ACHN (cell line): ENCODE measurements at places on chromosomes 1 and 21.

- no peak for DNase-seq
Observed at GRCh38 chr1:185279571-185279970, 37.5 kb downstream of the IVNS1ABP start.

GRCh38 chr1:61519631-61520030 lies 205.3 kb downstream of the TM2D1 start:
- DNase-seq = no peak

- DNase-seq = no peak
Observed at GRCh38 chr1:9883585-9884449, 26.3 kb downstream of the CTNNBIP1 start.

DNA sequence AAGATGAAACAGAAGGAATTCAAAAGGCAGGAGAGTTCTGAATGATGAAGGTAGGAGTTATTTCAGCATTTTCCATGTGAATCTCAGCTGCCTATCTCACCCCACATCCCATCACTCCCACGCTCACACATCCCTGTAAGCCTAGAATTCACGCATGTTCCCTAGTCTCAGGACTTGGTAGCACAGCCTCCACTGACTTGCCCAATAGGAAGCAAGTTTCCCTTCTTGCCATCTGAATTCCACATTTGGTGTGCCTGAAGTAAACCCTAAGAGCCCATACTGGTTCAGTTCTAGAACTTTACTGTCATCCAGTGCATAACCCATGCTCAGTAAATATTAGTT lies 56.6 kb downstream of the STYXL2 start:
- DNase-seq = no peak

GRCh38 chr1:31848381-31848897 lies 32.6 kb upstream of the SPOCD1 start:
- DNase-seq = no peak

- DNase-seq = no peak
Observed at GRCh38 chr21:45378258-45378966, 26.6 kb upstream of the COL18A1 start.

GRCh38 chr1:247107694-247108093 lies 3.5 kb upstream of the ZNF669 start:
- no peak for DNase-seq

DNA sequence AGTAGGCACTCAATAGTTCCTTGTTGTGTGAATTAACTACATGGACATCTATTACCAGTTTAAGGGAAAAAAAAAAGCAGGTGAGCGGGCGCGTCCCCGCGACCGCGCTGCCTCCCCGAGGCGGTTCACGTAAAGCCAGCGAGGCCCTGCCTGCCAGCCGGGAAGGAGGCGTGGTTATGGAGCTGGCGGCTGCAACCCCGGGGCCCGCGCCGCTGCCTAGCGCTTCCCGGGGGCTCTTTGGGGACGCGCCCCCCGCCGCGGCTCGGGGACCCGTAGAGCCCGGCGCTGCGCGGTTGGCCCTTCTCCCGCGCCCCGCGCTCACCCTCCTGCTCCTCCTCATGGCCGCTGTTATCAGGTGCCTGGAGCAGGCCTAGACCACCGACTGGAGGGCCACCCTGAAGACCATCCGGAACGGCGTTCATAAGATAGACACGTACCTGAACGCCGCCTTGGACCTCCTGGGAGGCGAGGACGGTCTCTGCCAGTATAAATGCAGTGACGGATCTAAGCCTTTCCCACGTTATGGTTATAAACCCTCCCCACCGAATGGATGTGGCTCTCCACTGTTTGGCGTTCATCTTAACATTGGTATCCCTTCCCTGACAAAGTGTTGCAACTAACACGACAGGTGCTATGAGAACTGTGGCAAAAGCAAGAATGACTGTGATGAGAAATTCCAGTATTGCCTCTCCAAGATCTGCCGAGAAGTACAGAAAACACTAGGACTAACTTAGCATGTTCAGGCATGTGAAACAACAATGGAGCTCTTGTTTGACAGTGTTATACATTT lies 2.6 kb upstream of the CC2D1B start:
- peak; percentile 64 for DNase-seq

GRCh38 chr1:62628506-62628905 lies 31.2 kb downstream of the ANGPTL3 start:
- DNase-seq = no peak

GRCh38 chr1:237154157-237154556 lies 112.2 kb downstream of the RYR2 start:
- DNase-seq = no peak

GRCh38 chr1:36925251-36925650 lies 109.1 kb downstream of the GRIK3 start:
- no peak for DNase-seq

DNA sequence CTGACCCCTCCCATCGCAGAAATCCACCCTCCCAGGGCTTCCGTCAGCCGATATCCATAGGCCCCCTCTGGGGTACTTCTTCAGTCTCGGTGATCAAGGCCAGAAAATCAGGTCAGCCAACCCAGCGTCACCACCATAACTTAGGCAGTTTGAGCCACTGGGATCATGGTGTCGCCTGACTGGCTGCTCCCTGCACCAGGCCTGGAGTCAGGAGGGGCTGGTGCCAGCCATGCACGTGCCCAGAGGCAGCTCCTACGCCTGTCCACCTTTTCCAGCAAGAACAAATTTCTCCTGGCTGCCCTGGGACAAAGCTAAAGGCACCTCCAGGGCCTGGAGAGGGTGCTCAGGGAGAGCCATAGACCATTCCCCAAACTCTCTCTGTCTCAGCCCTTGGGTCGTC lies 4.8 kb upstream of the CTRC start:
- no peak for DNase-seq

DNA sequence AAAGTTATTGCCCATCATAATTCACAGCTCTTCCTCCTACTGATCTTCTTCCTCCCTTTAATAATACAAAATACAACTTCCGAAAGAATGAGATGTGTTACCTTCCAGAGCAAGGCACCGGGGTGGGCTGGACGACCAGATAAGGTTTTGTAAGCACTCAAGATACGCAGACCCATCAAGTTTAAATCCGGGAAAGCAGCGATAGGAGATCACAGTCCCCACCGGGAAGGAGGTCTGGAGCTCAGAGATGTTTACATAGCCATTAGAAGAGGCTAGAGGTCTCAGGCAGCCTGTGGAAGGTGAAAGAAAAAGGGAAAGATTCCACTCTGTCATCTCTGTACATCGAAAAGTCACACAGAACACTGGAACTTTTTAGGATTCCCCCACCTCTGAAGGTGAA lies 99.4 kb downstream of the SUSD4 start:
- no peak for DNase-seq

- peak; percentile 21 for DNase-seq
Observed at GRCh38 chr1:91428182-91428798, 23.7 kb upstream of the HFM1 start.

DNA sequence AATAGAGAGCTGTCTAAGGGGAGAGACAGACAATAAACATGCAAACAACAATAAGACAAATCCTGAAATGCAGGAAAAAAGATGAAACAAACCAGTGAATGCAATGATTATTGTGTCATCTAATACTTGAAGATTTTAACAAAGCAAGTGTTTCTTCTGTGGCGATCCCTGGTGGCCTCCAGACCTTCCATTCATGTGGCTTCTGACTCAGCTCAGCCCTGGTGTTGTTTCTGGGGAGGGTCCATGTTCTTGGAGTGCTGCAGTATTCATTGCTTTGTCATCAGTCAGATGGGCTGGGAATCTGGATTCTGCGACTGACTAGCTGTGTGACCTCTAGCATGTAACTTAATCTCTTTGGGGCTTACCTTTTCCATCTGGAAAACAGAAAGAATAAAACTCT lies 1.5 kb upstream of the C2CD4D start:
- peak; percentile 15 for DNase-seq

DNA sequence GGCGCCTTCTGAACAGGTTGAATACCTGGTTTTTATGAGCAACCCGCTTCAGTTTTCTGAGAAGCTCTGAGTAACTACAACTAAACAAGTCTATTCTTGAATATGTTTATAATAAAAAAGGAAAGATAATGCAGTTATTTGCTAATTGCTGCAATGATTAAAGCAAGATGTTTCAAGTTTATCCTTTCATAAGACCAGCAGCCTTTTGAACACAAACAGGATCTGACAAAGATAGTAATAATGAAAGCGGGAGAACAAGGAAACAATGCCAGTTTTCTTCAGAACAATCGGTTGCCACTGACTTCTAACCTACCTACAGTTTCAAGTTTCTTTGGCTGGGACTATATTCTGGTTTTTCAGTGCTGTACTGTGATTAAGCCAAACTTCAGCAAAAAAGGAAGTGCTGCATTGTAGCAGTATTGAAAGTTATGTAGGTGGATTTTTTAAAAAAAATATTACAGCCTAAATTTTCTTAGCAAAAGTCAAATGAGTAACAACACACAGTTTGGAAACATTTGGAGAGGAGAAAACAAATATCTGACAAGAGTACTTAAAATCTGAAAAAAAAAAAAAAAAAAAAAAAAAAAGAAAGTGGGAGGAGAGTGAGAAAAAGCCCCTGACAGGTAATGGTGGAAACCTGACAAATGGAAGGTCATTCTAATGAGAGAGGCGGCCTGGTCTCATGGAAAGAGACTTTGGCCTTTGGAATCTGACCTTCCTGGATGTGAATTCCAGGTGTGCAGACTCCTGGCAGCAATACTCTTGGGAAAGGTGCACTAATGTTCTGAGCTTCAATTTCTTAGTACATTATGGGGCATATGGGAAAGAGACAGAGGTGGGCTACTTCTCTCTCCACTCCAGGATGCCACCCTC lies 11.4 kb downstream of the KCNJ15 start:
- DNase-seq = no peak

DNA sequence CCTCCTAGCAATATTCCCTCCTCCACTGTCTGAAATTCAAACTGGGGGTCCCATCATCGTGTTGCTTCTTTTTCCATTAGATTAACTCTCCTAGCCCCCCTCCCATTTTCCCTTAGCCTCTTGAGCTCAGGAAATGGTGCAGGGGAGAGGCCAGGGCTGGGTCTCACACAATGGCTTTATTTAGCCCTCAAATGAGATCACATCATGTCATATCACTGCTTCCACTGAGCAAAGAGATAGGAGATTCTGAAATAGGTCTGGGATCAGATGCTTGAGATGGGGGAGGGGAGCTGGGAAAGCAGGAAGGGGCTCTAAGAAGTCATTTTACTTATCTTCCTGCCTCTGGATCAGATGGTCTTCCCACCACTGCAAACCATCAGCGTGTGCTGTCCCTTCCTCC lies 17.8 kb upstream of the ARHGEF2 start:
- no peak for DNase-seq

DNA sequence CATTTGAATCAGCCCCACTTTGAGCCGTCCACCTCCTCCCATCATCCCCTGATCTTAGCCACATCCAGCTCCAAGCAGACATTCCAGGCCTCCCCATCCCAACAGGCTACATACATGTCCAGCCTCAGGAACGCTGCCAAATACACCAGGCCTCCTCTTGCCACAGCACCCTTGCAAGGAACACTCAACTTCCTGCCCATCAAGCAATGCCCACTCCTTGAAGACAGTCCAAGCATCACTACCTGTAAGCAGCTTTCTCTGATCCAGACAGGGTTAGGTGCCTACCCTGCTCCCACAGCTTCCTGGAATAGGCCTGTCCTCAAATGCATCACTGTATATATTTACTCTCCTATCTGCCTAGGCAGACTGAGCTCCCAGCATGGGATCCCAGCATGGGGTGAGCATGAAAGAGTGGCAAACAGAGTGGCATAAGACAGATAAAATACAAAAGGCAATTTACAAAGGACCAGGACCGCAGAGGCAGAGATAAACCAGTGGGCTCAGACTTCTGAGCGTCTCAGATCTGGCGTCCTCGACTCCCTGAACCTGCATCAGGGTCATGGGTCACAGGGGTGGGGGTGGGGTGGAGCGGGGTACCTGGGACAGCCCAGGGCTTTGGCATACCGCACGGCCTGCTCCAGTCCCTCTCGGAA lies 816 bp downstream of the HYI start:
- no peak for DNase-seq

GRCh38 chr1:164524810-164525209 lies 34.2 kb upstream of the PBX1 start:
- no peak for DNase-seq

DNA sequence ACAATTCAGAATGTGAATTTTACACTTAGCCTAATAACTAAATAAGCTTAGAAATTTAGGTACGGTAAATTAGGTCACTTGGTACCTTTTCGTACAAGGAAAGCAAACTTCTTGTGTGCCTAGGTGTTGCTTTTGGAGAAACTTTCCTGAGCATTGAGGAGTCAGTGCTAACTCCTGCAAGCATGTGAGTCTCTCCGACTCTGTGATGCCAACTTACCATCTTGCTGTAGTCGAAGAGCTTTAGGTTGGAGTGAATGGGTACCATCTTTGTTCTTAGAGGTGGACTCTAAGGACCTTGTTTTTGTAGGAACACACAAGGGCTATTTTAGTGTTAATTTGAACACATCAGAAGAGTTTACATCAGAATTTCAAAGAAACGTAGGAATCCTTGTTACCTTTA lies 688.9 kb downstream of the USP25 start:
- DNase-seq = no peak

DNA sequence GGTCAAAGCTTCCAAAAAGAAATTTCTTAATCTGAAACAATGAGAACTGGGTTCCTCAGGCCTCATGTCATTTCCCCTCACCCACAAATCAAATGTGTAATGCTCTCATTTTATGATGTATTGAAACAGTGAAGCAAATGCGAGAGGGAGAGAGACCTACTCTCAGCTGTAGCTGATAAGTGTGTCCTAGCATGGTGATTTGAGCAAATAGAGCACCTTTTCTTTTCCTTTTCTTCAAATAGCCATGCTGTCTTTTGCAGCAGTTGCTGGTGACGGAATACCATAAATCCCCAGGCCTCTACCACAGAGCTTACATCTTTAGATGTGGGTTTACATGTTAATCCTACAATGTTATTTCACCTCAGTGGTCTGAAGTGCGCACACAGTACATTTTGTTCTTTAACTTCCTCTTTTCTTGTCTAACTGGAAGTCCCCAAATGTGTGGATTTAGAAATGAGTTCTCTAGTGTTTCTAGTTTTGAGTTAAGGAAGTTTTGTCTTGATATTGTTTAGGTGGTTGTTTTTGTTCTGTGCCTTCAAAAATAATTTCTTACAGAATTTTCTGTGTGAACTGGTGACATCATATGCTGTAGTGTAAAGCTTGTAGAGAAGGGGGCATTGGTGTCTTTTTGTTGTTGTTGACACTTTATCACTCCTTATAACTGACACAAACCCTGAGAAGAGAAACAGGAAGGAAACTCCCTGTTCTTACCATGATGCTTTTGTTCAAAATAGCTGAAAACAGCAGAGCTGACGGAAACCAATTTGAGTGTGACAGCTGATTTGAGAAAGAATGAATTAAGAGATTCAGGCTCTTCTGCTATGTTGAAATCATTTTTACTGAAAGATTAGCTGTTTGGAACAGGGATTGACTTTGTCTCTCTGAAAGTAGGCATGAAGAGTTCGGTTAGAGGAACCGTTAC lies 12.2 kb downstream of the SMAP2 start:
- no peak for DNase-seq

- no peak for DNase-seq
Observed at GRCh38 chr1:20448671-20449071, 37.3 kb downstream of the CAMK2N1 start.

DNA sequence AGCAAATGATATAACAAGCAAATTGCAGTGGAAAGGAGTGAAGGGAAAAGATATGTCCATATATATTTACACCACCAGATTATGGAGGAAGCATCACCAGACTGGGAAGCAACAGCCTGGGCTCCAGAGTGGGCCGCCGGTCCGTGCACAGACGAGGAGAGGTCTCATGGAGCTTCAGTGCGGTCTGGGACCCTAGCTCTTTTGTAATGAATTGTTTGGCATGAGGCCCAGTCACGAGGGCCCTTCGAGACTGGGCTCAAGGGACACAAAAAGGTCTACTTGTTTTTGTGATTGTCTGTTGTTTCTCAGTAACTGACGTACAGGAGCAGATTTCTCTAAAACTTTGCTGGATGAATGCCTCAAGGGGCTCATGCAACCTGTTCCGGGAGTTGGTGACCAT lies 12.9 kb upstream of the STUM start:
- DNase-seq = no peak
